ENCODE measurements at places on chromosomes 3 and 15.

- peak; percentile 55 for DNase-seq
These were observed 95.5 kb downstream of the ST6GAL1 start for GRCh38 chr3:187025656-187026316.

GRCh38 chr15:56261854-56262509 is 18.3 kb upstream of the RFX7 start:
- no peak for DNase-seq

- no peak for DNase-seq
These were observed 71.3 kb upstream of the PHLDB2 start for GRCh38 chr3:111787556-111788463.

DNA sequence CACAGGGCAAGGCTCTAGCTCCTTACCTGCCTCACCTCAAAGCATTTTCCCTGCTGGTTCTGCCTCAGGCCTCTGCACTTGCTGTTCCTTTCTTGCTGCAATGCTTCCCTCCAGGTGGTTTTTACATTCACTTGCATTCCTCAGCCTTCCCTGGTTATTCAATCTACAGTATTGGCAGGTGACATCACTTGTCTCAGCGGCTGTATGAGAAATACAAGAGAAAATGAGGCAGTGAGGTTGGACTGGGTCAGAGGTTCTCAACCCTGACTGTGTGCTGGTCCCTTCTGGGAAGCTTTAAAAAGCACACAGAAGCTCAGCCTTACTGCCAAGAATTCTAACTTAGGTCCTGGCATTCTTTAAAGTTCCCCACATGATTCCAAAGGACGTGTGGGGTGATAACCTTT is 26.7 kb downstream of the SIAH2 start:
- no peak for DNase-seq

DNA sequence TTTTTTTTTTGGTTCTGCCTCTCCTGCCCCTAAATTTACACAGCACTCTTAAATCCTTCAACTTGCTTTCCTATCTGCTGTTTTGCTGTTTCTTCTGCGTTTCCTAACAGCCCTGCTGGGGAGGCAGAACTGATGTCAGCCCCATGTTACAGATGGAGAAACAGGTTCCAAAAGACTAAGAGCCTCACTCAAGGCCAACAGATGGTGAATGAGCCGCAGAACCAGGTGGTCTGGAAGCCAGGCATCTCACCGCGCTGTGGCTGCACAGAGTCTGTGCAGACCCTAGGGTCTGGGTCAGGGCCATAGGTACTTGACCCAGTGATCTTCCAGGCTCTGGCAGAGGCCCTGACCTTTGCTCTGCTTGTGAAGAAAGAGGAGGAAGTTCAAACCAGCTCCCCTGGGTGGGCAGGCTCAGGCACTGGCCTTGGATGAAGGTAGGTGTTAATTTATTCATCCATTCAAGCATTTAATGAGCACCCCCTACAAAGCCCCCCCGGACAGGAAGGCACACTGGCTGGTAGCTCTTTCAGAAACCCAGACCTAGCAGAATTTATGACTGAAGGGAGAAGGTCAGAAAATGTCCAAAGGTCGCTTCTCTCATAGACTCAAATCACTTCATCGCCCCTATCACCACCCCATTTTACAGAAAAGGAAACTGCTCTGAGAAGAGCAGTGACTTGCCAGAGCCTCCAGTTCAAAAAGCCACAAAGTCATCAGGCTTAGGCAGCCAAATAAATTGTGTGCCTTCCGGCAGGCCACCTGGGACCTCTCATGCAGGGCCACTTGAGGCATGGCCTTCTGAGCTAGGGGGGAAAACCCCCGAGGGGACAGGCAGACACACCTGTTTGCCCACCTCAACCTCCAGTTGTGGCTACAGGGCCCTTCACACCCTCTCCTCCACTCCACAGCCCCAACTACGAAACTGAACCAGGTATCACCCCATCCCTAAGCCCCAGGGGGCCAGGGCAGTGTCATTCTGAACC is 2.7 kb downstream of the CHDH start:
- no peak for DNase-seq

DNA sequence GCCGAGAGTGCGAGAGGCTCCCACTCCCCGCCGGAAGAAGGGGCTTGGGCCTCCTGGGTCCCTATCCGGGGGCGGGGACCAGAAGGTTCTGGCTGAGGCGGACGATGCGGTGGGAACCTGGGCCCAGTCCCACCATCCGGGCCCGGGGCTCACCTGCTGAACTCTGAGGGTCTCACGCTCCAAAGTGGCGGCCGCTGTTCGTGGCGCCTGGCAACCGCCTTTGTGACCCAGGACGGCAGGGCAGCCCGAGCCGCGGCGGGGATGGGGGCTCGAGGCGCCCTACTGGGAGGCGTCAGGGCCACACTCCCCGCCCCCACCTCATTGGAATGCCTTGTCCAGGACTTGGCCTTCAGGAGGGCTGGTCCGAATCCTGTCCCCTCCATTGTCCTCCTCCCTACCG is at the start of gene FANCD2OS:
FANCD2OS (minus strand) TSS at position 165 of the 400 bp plus-strand sequence. CDS start 3,481 bp downstream, outside the sequence.
- DNase-seq = no peak

- no peak for DNase-seq
These were observed 61.1 kb downstream of the AAGAB start for GRCh38 chr15:67193223-67193990.

- DNase-seq = no peak
These were observed 156.2 kb downstream of the MEGF11 start for GRCh38 chr15:66097151-66098021.

DNA sequence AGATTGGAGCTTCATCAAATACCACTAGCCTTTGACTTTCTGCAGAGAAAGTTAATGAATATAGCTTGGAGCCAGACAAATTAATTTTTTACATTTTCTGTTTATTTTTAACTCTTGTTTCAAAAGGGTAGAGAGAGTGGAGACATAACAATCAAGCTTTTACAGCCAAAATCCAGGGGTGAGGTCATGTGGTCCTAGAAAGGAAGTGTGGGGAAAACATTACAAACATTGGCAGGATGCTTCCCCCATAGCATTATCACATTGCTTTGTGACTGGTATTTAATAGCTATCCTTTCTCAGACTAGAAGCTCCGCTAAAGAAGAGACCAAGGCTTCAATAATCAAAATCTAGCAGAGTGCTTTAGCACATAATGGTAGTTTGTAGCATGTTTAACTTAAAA is 46.4 kb upstream of the PHLDB2 start:
- no peak for DNase-seq

DNA sequence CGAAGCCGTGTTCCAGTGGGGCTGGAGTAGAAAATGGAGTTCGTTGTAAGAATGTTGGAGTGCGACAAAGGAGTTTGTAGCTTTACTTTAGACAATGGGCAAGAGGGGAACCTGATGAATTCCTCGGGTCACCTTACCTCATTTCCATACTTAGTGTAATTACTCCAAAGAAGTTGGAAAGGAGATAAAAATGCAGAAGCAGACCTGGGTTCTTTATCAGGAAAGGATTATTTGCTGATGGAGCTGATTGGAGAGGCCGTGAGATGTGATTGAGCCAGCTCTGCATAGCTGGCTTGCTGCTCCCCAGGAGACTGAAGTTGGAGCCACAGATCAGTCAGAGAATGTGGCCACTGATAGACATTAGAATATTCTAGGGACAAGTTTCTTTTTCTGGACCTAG is 33.4 kb upstream of the TBL1XR1 start:
- no peak for DNase-seq

DNA sequence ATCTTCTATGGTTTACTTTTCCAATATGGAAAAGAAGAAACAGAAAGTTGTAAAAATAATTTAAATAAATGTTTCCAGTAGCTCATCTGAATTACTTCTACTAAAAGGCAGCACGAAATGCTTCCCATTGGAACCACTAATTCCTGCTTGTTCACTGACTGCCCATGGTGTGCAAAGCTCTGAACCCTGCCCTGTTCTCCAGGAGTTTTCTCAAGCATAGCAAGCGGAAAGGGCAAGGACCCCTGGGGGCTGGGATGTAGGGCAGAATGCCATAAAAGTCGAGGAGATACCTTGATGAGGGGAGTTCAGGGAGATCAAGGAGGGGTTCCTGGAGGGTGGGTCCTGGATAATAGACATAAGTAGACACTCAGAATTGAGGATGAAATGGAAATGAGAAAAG is 35.3 kb upstream of the BNC1 start:
- DNase-seq = no peak

GRCh38 chr3:16514755-16515353 is 1.4 kb upstream of the RFTN1 start:
- DNase-seq = no peak

DNA sequence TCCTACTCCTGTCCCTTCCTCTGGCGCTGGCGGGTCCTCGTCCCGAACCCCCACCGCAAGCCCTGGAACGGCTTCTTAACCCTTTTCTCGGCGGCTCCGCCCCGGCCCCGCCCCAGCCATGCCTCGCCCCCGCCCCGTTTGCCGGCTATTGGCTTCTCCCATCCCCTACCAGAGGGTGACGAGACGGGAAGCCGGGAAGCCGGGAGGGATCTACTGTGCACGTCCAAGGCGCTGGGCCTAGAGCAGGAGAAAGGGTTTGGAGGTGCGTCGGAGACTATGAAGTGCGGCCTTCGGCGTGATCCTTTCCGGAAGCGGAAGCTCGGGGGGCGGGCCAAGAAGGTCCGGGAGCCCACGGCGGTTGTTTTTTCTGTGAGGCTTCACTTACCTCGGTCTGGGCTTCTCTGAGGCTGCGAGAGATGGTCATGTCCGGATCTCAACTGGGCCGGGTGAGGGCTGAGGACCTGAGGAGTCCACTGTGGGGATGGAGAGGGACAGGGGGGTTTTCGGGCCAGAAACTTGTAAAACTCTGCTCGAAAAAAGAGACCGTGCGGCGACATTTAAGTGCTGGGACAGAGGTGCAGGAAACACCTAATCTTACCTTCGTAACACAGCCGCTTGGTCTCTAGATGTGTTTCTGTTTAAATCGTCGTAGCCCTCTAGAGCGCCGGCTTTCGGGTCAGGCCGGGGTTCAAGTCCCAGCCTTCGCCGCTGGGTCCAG is 21.4 kb downstream of the ROPN1B start:
- DNase-seq = peak; percentile 83
